Activated T-helper 2 cell treated with anti-CD3 and anti-CD28 coated beads, Interferon-gamma antibody, Interleukin-2, Interleukin-4, amounts not matched to agents 10 μg/mL and 5 μg/mL and 100 μg/mL, durations not matched to agents 14 hours and 24 hours and 36 hours (primary cell): ENCODE measurements at places on chromosomes 16 and 17. TPM values are rescaled to one million over a fixed set of nuclear protein-coding genes. Genes with fewer than 3 reads are reported as not detected.

Gene ZNF469
- 0.59 and 0.67 TPM in 2 replicates for total RNA-seq

Gene CACNG5
- total RNA-seq, result not detected in 2 replicates

- no peak for DNase-seq
Observed at GRCh38 chr16:10511829-10512228, 68.6 kb downstream of the EMP2 start.

DNA sequence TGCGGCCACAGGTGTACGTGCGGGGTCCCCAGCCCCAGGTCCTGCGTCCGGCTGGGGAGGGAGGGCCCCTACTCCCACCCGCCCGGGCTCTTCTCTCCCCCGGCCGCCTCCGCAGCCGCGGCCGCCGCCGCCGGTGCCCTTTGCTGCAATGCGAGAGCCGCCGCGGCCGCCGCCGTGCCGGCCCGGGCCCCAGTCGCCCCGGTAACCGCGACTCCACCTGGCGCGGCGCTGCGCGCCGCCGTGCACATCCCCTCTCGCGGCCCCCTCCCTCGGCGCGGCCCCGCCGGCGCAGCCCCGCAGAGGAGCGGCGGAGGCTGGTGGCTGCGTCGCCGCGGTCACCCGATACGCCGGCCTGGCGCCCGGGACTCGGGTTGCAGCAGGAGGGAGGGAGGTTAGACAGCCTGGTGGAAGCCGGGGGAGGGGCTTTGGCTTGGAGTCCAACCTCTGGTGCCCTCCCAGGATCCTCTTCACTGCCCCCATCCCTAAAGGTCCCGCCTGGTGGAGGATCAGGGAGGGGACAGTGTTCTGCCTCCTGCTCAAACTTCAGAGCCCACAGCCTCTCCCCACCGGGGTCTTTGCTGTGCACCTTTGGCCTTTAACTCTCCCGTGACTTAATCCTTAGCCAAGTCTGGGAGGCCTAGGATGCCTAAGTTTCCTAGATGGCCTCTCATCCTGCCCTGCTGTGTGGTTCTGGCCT, 32.9 kb downstream of the SRCIN1 start:
- DNase-seq, result no peak

Gene SEPTIN12
- not detected in 2 replicates for total RNA-seq

- DNase-seq, result no peak
Observed at GRCh38 chr16:73384506-73385089, 336.7 kb upstream of the ZFHX3 start.

DNA sequence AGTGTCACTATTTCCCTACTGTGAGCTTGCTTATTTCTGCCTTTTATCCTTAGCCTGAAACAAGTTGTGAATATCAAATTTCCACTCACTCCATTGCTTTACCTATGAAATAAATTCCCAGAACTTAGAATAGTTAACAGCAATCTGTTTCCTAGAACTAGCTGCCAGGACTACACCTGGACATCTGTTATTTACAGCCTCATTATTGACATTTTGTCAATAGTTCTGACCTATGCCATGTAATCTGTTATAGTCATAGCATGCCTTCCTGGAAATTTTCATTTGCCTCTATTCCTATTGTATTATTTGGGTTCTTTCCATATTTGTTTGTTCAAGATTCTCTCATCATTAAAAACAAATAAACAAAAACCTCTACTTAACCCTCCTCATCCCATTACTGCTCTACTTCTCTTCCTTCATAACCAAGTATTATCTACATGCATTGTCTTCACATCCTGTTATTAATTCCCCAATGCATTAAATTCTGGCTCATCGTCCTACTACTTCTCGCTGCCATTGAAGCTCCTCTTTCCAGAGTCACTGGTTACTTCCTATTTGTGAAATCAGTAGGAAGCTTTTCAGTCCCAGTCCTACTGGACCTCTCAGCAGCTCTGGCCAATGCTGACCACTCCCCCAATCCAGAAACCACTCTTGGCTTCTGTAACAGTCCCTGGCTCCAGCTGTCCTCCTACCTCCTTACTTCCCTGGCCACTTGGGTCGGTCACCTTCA, 55.3 kb downstream of the PIGL start:
- no peak for DNase-seq

- DNase-seq, result peak; percentile 57
Observed at GRCh38 chr16:22318690-22319358, 21.6 kb downstream of the POLR3E start.

Gene SLC13A2
- not detected in 2 replicates for total RNA-seq

DNA sequence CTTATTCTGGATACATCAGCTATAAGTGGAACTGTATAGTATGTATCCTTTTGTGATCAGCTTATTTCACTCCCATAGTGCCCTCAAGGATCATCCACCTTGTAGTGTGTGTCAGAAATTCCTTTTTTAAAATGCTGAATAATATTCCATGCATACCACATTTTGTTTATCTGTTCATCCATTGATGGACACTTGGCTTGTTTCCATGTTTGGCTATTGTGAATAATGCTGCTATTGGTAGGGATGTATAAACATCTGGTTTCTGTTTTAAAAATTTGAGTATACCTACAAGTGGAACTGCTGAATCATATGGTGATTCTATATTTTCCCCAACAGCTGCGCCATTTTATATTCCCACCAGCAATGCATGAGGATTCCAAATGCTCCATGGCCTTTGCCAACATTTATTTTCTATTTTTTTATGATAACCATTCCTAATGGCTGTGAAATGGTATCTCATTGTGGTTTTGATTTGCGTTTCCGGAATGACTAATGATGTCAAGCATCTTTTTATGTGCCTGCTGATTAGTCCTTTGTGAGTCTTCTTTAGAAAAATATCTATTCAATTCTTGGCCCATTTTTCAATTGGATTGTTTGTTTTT, 11.6 kb downstream of the RCVRN start:
- DNase-seq, result no peak

DNA sequence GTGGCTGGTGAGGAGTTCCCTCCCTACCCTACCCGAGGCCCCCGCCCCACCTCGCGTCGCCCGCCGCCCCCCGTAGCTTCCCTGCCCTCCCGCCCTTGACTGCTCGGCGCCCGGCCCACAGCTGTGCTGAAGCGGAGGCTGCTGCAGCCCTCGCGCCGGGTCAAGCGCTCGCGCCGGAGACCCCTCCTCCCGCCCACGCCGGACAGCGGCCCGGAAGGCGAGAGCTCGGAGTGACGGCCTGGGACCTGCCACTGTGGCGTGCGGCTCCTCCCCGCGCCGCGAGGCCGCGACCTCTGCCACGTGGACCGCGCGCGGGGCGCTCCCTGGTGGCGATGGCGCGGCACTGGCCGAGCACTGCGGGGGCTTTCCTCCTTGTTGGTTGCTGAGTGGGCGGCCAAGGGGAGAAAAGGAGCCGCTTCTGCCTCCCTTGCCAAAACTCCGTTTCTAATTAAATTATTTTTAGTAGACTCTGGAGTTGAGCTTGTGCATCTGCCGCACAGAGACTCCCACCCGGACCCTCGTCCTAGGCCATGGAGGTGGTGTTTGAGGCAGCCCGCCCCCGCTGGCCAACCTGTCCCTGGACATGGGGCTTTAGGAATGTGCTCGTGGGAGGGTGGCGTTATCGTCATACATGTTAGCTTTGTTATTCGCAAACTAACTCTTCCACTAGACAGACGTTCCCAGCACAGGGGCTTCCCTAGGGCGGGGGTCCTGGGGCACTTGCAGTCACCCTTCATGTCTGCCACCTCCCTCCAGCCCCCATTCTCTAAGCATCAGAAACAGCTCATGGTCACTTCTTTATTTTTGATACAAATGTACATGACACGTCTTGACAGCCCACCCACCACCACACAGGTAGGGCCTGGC, 4.4 kb downstream of the TP53I13 start:
- peak; percentile 35 for DNase-seq

Gene C17orf50
- not detected in 2 replicates for total RNA-seq

Gene FBXW10
- not detected in 2 replicates for total RNA-seq

Gene RNF112
- total RNA-seq, result 0.16 and 0.32 TPM in 2 replicates

Gene C16orf54
- total RNA-seq, result 18.0 and 18.5 TPM in 2 replicates

GRCh38 chr17:13931800-13932460, 137.4 kb upstream of the COX10 start:
- DNase-seq, result no peak

Gene C16orf74
- total RNA-seq, result not detected in 2 replicates

DNA sequence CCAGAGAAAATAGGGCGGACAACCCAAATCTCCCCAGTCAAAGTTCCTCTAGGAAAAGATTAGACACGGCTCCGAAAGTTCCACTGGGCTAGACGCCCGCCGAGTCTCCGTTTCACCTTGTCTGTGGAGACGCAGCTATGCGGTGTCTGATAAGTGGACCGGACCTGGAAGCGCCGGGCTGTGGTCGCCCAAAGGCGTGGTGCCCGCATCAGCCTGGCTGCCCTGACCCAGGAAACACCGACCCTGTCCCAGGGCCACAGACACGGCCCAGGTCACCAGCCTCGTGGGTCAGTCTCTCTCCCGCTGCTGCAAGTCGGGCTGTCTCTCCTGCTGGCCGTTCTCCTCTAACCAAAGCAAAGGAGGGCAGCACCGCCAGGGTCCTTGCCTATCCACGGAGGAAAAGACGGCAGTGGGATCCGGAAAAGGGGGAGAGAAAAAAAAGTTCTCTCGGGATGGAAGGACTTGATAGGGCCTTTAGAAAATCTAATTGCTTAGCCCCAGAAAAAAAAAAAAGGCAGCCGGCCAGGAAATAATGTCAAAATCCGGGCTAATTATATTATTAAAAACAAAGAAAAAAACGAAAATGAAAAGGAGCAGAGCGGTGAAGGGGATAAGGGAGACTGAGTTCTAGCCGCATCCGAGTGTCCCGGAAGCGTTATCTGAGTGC, 13.9 kb upstream of the FOXF1 start:
- DNase-seq, result no peak

DNA sequence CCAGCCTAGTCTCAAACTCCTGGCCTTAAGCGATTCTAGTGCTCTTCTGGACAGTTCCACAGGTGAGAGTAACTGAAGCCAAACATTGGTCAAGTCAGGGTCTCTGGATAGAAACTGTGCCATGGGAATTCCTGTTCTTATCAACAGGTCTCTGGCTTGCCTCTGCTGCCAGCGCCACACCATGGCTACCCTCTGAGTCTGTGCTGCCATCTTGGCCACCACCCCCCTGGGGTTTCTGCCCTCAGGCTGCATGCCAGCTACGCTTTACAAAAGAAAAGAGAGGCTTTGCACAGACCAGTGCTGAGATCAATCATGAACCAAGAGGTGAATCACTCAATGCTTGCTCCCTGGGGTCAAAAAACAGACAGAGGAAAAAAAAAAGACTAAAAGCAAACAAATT, 24.4 kb upstream of the CREBBP start:
- no peak for DNase-seq

GRCh38 chr16:84482001-84482891, 22.2 kb downstream of the MEAK7 start:
- DNase-seq, result no peak

- DNase-seq, result no peak
Observed at GRCh38 chr16:27851586-27851985, 211.9 kb downstream of the GSG1L start.

- no peak for DNase-seq
Observed at GRCh38 chr16:12643034-12643455, 160.6 kb downstream of the CPPED1 start.

DNA sequence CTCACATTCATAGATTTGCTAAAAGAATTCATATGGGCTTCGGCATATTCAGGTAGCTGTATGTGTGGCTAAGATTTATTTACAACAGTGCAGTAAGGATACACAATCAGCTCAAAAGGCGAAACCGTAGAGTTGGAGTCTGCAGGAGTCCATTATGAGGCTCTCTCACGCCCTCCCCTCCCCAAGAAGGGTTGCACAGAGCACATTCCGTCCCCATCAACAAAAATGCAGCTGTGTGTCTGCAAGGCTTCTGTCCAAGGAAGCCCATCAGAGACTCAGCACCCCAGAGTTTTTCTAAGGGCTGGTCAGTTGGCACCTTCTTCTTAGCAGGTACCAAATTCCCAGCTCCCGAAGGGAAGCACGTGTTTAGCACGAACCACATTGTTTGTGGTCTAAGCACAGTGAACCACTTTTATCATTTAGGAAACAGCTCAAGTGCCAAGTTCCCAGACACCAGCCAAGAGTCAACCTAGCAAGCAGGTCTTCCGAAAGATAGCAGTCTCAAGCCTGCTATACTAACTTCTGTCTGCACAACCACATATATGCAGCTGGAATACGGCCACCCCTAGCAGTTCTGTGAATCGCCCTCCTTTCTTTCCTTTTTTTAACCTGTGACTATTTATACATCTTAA, 28.5 kb upstream of the MEAK7 start:
- DNase-seq, result no peak

Gene HS3ST2
- not detected in 2 replicates for total RNA-seq

- DNase-seq, result no peak
Observed at GRCh38 chr17:6651919-6652452, 424 bp downstream of the C17orf100 start.
